ENCODE measurements at places on chromosomes 4 and X.
A peak's percentile ranks its signal among the peaks of the same experiment; 100 is the strongest.

DNA sequence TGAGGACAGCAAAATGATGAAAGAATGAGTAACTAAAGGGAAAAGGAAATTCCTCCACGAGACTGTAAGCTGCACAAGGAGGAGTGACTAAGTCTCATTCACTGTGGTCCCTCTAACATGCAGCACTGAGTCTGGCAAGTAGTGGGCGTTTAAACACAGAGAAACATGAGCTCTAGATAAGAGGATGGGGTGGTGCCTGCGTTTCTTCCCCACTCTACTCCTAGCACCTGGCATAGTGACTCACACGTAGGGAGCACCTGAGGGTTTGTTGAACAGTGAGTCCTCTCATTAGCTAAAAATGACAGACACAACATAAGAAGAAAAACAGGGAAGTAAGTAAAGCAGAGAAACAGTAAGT is 105.8 kb upstream of the CBR4 start:
- DNase-seq, result no peak

DNA sequence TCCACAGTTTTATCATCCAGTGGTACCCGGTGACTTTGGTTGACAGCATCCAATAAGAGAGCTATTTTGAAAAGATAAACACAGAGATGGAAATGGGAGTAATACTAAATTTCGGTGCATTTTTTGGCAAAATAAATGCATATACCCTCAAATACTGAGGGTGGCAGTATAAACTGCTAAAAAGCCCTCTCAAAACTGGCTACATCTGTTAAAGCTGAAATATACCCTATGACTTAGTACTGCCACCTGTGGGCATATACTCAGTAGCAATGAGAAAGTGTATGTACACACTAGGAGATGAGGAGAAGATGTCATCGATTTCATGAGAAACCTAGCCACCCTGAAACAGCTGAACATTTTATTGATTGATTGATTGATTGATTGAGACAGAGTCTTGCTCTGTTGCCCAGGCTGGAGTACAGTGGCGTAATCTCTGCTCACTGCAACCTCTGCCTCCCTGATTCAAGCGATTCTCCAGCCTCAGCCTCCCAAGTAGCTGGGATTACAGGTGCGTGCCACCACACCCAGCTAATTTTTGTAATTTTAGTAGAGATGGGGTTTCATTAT is 12.2 kb upstream of the TMEM128 start:
- DNase-seq, result no peak

- DNase-seq, result no peak
These were observed 100.6 kb downstream of the AKAP4 start for GRCh38 chrX:50100188-50100587.

GRCh38 chr4:84684361-84684760 is 101.4 kb downstream of the CDS1 start:
- DNase-seq, result no peak

DNA sequence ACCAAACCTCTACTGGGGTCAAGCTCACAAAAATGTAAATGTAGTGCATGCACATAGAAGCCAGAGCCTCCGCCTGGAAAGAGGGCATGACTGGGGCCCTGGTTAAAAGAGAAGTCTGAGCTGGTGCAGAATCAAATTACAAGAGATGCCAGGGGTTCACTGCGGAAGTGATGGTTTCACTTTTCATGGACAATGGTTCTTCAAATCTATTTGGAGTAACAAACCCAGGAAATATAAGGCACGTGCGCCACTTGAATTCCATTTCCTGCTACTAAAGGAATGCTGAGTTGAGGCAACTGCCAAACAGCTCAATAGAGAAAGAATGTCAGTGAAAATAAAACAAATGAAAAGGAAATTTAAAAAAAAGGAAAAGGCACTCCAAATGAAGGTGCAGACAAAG is 79.8 kb downstream of the FUNDC1 start:
- peak; percentile 30 for DNase-seq

- DNase-seq, result no peak
These were observed 764.1 kb upstream of the TENM3 start for GRCh38 chr4:181479141-181479540.

DNA sequence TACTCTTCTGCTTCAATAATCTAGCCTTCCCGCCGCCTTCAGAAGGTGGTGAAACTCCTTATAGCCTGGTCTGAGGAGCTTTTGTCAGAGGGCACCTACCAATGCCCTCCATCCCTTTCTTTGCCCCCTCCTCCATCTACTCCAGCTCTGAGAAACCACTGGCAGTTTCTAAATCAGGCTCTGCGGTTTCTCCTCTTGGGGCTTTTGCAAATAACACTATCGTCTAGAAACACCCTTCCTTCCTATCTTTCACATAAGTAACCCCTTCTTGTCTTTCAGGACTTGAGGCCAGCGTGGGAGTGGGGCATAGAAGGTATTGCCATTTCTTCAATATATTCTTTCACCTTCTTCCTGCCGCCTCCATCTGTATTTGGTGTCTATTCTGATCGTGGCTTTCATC is 1.2 kb upstream of the EFHC2 start:
- no peak for DNase-seq

Data from tibial artery (tissue), 4 donors.